ENCODE measurements at places on chromosomes 2 and 18.
A peak's percentile ranks its signal among the peaks of the same experiment; 100 is the strongest.

DNA sequence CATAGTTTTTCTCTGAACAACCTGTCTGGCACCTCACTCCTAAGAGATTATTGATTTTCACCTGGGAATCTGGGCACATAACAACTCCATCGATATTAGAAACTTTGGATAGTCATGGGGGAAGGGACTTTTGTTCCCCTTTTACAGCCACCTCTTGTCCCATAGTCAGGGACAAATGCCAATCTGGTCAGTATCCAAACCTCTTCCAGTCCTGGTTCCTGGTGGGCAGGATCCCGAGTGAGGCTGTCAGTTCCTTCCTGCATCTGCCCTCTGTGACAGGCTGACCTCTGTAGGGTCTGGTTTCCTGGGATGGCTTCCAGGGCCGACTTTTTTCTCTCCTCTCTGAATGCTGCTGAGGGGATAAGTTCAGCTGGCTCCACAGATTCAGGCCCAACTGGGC is 11.0 kb downstream of the KIF5C start:
- no peak for DNase-seq

GRCh38 chr2:38512211-38512610 is 90.5 kb downstream of the HNRNPLL start:
- DNase-seq: no peak

DNA sequence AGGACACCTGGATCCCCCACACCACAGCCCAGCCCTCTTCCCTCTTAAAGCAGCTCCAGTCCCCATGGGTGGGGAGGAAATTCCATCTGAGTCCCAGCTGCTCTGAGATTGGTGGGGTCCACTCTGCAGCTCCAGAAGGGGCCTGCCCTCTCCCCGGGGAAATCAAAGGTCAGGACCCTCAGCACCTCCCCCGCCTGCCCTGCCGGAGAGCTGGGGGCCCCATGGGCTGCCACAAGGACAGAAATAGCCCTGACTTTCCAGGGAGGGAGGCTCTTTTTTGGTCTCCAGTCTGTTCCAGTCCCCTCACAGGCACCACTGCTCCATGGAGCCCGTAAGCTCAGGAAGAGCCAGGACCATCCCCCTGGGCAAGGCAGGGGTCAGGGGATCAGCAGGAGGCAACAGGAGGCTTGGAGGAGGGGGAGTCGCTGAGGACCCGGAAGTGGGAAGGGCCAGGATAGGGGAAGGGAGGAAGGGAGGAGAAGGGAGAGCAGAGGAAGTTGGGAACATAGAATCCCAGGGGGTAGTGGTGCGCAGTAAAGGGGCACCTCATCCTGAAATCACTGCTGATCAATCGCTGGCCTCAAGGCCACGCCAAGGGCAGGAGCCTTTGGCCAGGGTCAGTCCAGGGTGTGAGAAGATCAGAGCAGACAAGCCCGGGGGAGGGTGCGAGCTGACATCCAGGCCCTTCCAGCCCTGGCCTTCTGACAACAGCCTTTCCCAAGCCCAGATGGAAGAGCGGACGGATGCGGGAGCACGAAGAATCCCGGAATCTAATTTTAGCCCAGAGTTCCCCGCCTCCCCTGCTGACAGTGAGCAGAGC is 7.6 kb downstream of the ADRA2B start:
- DNase-seq: no peak

DNA sequence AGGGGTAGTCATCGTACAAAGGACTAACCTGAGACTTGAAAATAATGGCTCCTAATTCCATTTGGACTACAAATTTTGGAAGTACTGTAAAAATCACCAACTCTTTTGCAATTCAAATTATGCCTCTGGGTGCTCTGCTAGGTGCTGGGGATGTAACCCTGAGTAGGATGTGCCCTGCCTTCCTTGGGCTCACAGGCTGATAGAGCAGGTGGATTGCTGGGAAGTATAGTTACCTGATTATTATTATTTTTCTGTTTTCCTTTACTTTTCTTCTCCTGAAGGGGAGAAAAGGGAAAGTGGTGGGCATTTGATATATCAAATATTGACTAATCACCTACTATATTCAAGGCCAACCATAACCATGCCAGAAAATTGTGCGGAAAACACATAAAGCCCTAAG is 119.3 kb upstream of the RIOK3 start:
- no peak for DNase-seq

GRCh38 chr2:147236601-147237000 is 608.2 kb upstream of the ACVR2A start:
- no peak for DNase-seq

DNA sequence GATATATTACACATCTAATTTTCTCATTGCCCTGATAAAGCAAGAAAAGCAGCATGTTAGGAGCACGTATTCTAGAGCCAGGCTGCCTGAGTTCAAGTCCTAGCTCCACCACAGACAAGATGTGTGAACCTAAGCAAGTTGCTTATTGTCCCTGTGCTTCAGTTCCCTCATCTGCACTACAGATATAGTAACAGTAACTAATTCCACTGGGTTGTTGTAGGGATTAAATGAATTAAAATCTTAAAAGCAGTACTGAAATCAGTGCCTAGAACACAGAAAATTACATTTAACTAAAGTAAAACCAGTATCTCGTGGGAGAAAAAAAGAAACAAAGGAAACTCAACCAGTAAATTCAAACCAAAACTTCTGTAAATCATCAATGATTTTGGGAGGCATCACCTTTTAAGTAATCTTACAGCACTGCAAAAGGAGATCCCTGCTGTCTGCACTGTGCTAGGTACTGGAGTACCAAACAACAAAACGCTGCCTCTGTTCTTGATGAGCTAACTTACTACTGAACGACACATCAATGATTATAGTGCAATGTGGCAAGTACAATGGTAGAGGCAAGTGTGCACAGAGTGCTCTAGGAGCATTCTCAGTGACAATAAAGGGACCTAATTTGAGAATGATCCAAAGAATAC is 7.9 kb downstream of the MAP3K2 start:
- DNase-seq: no peak

GRCh38 chr2:23414871-23415270 is 29.9 kb downstream of the KLHL29 start:
- no peak for DNase-seq

DNA sequence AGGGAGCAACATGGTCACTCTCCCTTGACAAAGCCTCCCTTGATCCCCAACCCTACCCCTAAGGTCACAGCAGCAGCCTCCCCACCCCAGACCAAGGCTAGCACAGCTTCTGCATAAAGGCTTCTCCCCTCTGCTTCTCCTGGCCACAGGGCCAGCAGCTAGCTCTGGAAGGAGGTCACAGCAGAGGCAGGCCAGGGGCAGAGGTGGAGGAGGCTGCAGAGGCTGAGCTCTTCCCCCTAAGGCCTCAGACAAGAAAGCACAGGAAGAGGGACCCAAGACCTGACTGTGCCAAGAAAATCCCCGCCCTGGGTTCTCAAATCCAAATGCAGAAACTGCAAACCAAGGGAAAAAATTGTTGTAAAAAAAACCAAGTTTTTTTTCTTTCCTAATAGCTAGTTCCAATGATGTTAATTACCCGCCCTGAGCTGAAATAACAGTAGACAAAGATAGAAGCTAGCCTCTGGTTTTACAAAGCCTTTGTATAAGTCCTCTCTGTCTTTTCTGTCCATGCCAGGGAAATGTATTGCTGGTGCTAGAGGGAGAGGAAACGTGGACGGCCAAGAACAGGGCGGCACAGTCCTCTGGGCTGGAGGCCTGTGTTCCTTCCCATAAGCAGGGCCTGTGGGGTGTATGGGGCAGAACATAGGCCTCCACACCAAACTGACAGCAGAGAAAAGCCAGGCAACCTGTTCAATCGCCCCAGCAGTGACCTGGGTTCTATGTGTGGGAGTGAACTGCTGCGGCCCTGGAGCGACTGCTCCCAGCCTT is 79.5 kb downstream of the POLR1A start:
- DNase-seq: peak; percentile 20

GRCh38 chr2:70403267-70404053 is 101.6 kb upstream of the FAM136A start:
- DNase-seq: peak; percentile 57

DNA sequence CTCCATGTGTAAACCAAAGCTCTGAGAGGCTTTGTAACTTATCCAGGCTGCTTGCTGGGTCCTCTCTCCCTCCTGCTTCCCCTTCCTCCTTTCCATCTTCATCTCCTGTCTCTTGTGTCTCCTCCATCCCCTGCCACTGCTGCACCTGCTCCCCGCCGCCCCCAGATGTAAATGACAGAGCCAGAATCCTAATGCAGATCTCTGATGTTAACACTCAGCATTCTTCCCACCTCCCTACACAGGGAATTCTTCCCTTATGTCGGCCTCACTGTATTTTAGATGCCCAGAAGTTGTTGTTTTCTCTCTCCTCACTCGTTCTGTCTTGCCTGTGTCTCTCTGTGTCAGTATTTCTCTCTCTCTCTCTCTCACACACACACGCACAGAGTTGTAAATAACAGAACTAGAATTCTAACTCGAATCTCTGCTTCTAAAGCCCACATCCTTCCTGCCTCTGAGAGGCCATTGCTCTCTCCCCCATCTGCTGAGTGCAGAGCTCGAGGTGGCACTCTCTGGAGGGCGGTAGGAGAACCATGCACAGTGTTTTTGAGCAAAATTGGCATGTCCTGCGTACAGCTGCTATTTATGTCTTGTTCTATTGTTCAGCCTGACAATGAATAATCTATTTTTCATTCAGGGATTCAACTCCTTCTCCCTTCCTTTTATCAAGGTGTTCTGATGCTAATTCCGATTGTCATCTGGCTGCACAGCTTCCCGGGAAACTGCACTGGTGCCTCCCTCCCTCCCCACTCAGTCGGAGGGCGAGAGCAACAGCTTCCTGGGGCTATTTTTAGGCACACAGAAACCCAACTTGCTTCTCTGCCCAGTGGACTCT is 219.9 kb downstream of the SH3RF3 start:
- DNase-seq: no peak

GRCh38 chr2:104857262-104858005 is 3.5 kb downstream of the POU3F3 start:
- DNase-seq: no peak

- no peak for DNase-seq
Observed at GRCh38 chr2:74815941-74816340, 18.0 kb upstream of the HK2 start.

- DNase-seq: no peak
Observed at GRCh38 chr2:227214622-227215041, 50.2 kb downstream of the COL4A3 start.
